Substantia nigra (tissue), 51 donors: ENCODE measurements at places on chromosomes 12 and 14.

DNA sequence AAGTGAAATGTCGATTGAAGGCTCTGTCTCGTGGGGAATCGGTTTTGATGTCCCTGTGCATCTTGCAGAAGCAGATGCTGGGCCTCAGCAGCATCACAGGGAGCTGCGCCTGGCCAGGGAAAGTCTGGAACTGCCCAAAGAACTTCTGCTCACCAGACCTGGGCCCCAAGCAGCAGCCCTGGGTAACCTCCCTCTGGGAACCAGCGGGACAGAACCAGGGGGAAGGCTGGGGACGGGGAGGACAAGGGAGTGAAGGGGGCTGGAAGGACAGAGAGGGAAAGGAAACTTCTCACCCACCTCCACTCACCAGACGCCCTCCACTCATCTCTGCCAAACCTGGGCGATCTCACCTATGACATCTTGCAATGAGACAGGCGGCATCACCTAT, 26.8 kb upstream of the C14orf180 start:
- no peak for DNase-seq

GRCh38 chr14:90607141-90607540, 209.1 kb downstream of the TTC7B start:
- no peak for DNase-seq

- DNase-seq, result no peak
These were observed 394.2 kb downstream of the DPF3 start for GRCh38 chr14:72499746-72500145.

DNA sequence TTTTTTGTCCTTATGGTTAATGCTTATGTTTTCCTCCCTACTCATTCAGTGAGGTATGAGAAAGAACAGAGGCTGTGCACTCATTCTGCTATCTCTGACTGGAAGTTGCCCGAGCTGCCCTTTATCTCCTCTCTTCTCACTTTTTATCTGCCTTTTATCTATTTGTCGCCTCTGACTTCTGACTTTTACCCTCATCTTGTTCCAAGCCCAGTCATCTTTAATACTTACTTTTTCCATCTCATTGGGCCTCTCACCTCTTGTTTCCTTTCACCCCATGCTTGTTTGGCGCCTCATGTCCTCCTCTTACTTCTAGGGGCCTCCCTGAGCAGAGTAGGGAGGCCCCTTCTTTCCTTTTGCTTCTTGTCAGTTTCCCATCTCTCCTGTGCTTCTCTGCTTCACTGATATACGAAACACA, 50.7 kb downstream of the DIP2B start:
- no peak for DNase-seq

DNA sequence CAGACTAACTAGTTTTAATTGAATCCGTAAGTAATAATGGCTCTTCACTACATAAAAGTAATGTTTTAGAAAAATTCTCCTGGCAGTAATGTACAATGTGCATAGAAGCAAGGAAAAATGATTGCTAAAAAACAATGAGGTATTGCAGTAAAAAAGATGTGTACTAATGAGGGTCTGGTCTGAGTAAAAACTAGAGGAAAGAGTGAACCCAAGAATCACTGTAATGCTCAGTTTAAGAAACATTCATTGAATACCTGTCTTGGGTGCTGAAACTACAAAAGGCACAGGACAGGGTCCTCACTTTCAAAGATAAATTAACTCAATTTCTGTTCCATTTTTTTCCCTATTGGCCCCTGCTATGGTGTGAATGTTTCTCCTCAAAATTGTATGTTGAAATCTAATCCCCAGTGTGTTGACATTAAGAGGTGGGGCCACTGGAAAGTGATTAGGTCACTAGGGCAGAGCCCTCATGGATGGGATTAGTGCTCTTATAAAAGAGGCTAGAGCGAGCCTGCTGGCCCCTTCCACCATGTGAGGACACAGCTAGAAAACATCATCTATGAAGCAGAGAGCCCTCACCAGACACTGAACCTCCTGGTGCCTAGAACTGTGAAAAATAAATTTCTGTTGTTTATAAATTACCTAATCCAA, 51.6 kb downstream of the RPS6KA5 start:
- DNase-seq, result no peak

GRCh38 chr12:104721039-104721405, 237.1 kb downstream of the SLC41A2 start:
- no peak for DNase-seq

DNA sequence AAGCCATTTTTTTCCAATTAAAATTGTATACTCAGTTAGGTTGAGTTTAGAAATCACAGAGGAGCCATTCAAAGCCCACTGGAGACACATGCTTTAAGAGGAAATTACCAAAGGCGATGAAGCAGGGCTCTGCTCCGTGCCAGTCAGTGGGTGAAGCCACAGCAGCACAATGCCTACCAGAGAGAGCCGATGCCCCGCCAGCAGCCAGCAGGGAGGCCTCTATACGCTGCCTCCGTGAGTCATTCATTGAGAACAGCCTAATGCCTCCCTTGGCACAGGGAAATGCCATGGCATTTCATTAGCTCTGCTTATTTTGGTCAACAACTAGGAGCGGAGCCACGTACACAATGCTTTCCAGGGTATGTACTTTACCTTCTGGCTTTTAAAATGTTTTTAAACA, 197.8 kb upstream of the FRMD6 start:
- DNase-seq, result no peak
